Hair follicular keratinocyte (primary cell): ENCODE measurements at places on chromosomes 4 and X. TPM values are rescaled to one million over a fixed set of nuclear protein-coding genes. Genes with fewer than 3 reads are reported as not detected.

Gene TMEM150C
- total RNA-seq = 0.16 and 0.19 TPM in 2 replicates

Gene SYAP1
- total RNA-seq = 13.9 and 19.3 TPM in 2 replicates

Gene GAGE13
- not detected in 2 replicates for total RNA-seq

Gene CDKL2
- total RNA-seq = 0.46 and 0.62 TPM in 2 replicates

Gene DKK2
- total RNA-seq = not detected in 2 replicates

Gene GAGE12F
- not detected in 2 replicates for total RNA-seq

Gene NWD2
- total RNA-seq = not detected in 2 replicates

Gene MAGEA12
- total RNA-seq = not detected in 2 replicates

Gene MGARP
- total RNA-seq = 0.08 and 0.47 TPM in 2 replicates

Gene TMEM271
- not detected in 2 replicates for total RNA-seq

Gene RAB41
- not detected in 2 replicates for total RNA-seq

Gene GAGE12C
- total RNA-seq = not detected in 2 replicates

Gene H2BW2
- not detected in 2 replicates for total RNA-seq

Gene ADH7
- total RNA-seq = 0.08 TPM in 1 of 2 replicates, not detected in the other
